ENCODE measurements at places on chromosomes 1 and 21. TPM values are rescaled to one million over a fixed set of nuclear protein-coding genes. Genes with fewer than 3 reads are reported as not detected.

- peak; percentile 75 for DNase-seq
These were observed 34.1 kb downstream of the BMP8A start for GRCh38 chr1:39525366-39526165.

- no peak for DNase-seq
These were observed 17.1 kb upstream of the SPAG17 start for GRCh38 chr1:118202076-118202608.

The TCHH gene
- not detected for total RNA-seq

The CCDC181 gene
- not detected for total RNA-seq

GRCh38 chr21:45796003-45796402, 152.5 kb downstream of the PCBP3 start:
- no peak for DNase-seq

The FCGR1A gene
- not detected for total RNA-seq

GRCh38 chr1:11704691-11705475, 13.4 kb downstream of the DRAXIN start:
- DNase-seq, result no peak
